ENCODE measurements at places on chromosomes 2 and 18.

DNA sequence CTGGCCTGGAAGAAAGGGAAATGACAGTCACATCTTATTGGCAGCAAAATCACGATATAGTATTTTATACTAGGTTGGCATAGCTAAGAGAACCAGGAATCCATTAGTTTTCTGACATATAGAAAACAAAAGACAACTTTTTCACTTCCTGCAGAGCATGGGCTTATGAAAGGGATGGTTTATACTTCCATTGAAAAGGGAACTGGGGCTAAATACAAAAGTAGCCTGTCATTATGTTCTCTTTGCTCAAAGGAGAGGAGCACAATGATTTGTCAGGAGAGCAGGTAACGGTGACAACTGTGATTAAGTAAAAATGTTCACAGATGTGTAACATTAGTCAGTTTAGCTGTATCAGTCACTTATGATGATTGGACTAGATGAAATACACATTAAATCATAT, 46.4 kb downstream of the SLC25A12 start:
- no peak for DNase-seq

DNA sequence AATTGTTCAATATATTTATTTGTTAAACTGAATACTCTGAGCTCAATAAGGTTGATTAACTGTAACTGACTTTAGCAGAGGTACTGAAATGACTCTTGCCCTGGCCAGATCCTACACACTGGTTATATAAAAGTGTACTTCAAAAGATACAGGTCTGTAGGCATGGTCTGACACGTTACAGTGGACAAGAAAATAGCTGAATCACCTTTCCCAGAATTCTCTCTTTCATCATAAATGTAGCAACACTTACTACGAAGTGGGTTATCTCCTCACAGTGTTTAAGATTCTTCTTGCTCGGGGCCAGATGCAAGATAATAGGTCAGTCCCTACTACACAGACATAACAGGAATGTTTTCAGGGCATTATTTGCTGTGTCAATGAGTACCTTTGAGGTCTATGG, 107.0 kb upstream of the ZC3H15 start:
- DNase-seq: no peak

- DNase-seq: no peak
Measured at GRCh38 chr2:153388246-153388645, 90.3 kb downstream of the RPRM start.

GRCh38 chr2:29487967-29488555, 372.8 kb downstream of the CLIP4 start:
- DNase-seq: no peak

DNA sequence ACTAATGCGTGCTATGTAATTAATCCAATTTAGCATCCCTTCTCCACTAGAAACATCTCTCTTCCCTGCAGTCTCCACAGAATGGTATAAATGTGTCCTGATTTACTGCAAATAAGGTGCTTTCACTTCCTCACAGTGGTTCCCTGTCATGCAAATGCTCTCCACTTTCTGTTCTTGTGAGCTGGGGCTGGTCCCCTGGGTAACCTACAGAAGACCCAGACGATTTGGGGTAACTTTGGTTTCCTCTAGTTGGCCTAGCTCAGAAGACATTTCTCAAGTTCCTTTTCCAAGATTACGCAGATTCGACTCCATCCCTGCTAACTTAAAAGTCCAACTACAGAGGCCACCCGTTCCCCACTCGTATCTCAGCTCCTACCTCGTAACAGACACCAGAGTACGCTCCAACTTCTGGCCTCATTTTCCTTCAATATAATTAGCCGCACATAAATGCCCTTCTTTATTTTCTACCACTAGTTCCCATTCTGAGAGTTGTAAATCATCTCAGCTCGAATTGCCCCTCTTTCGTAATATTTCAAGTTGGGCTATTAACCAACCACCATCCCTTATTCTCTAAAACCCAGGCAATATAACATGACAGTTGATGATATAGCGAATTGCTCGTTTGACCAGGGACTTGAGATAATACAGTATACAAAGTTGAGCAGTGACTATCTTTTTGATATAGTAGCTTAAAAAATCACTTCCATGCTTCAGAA, 28.8 kb upstream of the NEDD4L start:
- no peak for DNase-seq

DNA sequence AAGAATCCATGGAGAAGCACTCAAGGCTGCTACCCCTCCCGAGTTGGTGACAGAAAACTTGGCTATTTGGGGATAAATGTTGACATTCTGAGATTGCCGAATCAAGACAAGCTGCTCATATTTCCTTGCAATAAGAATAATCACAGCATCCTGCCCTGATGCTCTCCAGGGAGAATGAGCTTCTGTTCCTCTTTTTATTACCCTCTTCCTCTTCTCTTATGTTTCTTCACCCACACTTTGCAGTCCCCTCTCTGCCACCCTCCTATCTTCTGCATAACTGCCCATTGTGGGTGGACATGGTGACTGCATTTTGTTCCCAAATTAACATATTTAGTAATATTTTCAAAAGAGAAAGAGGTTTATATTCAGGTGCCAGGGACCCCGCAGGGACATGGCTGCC, 11.9 kb upstream of the MSGN1 start:
- no peak for DNase-seq

DNA sequence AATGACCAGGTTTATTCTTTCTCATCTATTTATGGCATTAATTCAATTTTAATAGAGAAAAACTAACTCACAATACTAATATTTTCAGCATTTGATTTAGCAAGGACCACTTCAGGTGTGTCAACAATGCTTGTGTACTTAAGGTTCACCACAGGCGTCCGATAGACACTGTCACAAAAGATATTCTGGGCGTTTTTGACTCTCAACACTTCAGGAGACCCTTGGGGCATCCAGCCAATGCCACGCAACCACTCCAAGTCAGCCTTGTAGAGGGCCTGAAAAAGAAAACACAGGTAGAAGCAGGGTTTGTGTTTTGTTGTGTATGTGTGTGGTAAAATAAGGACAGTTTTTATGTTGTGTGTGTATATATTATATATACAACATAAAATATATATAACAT, 158.2 kb downstream of the NEB start:
- DNase-seq: no peak

DNA sequence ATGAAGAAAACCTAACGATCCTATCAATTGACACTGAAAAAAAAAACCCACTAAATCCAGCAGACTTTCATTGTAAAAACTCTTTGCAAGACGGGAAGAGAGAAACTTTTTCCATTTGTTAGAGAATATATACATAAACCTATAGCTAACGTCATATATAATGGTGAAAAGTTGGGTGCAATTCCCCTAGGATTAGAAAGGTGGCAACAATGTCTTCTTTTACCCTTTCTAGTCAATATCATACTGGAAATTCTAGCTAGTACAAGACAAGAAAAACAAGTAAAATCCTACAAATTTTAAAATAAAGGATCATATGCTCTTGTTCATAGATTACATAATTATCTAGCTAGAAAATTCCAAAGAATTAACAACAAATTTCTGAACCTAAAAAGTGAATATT, 1596.5 kb upstream of the LRRTM1 start:
- no peak for DNase-seq

DNA sequence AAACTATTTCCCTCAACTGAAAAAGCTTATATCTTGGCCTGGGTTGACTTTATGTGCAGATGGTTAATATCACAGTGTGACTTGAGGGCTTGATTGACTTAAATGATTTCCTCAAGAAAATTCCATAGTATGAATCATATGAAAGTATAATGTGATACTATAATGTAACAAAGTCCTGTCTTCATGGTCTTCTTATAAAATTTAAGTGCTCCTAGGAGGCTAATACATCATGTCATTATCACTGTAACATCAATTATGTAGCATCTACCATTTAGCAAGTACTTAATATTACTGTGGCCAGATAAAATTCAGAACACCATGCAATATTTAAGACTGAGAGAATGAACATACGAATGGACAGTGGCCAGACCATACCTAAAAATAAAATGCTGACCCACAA, 276.1 kb downstream of the RIT2 start:
- no peak for DNase-seq

- DNase-seq: no peak
Measured at GRCh38 chr2:95323347-95324155, 26.4 kb downstream of the KCNIP3 start.

DNA sequence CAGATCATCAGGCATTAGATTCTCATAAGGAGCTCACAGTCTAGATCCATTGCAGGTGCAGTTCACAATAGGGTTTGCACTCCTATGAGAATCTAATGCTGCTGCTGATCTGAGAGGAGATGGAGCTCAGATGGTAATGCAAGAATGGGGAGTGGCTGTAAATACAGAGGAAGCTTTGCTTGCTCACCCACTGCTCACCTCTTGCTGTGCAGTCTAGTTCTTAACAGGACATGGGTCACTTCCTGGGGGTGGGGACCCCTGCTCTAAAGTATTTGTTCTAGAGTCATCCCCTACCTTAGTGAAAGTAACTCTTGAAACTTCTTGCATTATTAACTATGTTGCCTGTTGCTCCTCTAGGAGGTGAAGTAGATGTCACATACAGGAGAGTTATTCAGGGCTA, 171.3 kb upstream of the PARD3B start:
- no peak for DNase-seq

GRCh38 chr18:58449464-58449863, 179.4 kb downstream of the ALPK2 start:
- no peak for DNase-seq

DNA sequence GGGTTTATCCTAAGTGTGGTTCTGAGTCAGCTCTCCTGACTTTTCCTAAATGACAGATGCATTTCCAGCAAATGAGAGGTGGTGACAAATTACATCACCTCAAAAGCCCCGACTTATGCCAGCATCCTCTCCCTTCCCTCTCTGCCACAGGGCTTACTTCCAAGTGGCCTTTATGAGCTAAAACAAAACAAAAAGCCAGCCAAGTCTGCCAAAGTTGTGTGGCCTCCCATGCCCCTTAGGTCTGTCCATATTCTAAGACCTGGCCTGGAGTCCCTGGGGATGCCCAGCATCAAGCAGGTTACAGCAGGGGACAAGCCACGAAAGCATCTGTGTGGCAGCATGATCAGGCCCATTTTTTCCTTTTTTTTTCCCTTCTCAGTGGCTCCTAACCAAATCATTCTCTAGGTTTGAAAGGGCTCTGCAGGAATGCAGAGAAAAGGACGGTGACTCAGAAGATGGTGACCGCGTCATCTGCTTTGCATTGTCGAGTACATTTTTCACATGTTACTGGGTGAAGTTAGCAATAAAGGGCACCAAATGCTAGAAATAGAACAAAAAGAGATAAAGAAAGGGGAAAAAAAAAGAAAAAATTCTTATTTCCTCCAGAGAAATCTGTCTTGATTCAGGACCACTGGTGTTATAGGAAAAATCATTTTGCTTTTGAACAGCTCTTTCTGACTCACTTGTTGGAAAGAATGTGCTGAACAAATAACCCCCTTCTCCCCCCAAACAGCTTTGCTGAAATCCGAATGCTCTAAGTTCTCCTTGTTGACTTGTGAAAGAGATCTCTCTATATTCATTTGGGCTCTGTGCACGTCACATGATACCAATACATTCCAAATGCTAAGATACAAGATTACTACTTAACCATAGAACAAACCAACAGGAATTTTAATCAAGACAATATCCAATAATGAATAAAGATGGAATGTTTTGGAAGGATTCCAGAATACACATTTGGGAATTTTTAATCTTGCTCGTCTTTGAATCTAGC, 178.7 kb downstream of the EN1 start:
- DNase-seq: no peak

- DNase-seq: no peak
Measured at GRCh38 chr2:36727550-36727949, 31.0 kb downstream of the VIT start.

DNA sequence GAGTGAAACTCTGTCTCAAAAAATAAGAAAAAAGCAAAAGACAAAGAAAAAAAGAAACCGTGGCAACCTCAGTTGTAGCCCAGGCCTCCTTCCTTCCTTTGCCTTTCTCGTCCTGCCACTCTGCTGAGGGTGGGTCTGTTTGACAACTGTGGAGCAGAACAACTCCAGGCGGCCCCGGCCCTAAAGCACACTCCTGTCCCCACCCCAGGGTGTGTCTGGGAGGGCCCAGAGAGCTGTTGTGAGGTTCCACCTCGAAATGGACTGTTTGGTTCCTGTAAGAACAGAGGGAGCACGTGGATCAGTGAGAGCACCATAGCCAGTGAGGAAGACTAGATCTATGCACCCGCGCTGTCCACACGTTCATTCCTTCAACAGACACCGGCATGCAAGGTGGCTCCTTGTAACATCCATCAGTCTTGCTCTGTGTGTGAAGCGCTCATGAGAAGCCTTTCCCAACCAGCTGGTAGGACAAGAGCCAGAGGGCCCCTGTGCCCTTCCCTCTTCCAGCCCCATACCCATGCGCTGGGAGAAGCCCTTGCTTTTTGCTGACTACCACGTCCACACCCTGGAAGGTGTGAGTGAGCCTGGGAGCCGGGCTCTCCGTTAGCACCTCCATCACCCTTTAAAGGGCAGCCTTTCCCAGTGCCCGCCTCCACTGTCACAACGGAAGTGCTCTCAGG, 61.6 kb downstream of the SOWAHC start:
- DNase-seq: no peak

GRCh38 chr2:96695602-96696001, 44.3 kb downstream of the LMAN2L start:
- DNase-seq: no peak

DNA sequence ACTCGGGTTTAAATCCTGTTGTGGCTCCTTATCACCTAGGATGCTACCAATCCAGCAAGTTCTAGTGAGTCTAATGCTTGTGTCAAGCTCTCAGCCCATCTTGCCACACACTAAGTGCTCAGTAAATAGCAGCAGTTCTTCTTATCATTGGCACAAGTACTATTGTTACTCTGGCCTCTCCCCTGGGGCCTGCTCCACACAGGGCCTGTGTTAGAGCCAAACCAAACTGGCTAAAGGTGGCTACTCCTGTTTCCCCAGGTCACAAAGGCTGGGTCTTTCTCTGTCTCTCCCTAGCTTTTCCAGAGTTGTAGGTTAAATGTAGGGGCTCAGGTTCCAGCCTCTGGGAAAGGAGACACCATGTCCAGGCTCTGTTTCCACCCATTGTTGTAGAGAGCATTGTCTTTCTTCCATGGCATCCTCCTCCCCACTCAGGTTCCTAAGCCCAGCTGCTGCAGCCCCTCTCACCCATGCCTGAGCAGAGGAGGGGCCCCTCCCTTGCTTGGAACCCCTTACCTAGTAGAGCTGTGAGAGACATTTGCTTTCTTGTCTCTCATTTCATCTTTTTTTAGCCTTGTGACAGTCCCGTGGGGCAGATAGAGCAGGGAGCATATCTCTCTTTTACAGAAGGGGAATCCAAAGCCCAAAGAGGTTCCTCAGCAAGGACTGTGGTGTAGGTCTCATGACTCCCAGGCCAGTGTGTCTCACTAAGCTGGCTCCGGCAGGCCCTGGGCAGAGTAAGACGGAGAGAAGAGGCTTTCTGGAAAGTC, 56.4 kb upstream of the OTOF start:
- DNase-seq: no peak

- no peak for DNase-seq
Measured at GRCh38 chr2:19866771-19867170, 35.0 kb downstream of the TTC32 start.

- no peak for DNase-seq
Measured at GRCh38 chr2:100266126-100266525, 56.2 kb downstream of the LONRF2 start.
